ENCODE measurements at places on chromosomes 11 and 22.

DNA sequence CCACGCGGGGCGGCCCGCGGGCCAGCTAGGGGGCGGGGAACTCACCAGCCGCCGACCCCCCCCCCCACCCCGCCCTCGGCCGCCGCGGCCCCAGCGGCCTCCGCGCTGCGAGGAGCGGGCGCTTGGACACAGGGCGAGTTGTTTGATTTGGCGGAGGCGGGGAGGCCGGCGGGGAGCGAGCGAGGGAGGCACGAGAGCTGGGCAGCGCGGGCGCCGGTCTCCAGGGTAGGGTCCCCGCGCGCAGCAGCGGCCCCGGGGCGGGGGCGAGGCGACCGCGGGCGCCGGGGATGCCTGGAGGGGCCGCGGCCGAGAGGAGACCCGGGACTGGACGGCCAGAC, 64.4 kb downstream of the NAV2 start:
- peak; percentile 76 for DNase-seq

DNA sequence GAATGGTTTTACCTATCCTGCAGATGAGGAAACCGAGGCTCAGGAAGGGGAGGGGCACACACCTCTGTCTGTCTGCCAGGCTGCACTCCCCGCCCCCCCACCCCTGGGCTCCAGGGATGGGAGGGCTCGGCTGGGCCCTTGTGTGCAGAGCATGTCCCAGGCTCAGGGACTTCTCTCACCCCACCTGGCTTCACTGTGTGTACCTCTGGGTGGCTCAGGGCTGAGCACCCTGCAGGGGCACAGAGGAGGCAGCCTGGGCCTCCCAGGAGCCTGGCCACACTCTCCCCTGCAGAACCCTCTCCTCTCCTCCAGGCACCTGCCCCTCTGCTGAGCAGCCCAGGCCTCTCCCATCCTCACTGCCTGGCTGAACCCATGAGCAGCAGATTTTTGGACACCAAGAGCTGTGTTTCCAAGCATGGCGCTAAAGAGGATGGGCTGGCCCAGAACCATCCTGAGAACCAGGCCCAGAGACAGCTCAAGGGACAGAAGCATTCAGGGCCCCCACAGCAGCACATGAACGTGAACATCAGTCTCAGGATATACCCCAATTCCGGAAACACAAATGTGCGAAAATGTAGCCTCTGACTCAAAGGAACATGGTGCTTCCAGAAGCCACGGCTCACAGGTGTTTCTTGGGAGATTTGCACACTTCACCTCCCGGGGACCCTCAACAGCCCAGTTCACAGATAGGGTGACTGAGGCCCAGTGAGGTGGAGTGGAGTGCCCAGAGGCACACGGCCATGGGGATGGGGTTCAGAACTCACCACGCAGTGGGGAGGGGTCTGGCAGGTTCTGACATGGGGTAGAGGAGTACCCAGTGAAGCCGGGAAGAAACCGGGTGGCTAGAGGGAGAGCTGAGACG, 10.5 kb downstream of the EMID1 start:
- no peak for DNase-seq

- DNase-seq = no peak
Observed at GRCh38 chr11:36750349-36750748, 152.3 kb upstream of the RAG2 start.

- no peak for DNase-seq
Observed at GRCh38 chr11:30328681-30329080, 5.8 kb downstream of the ARL14EP start.

DNA sequence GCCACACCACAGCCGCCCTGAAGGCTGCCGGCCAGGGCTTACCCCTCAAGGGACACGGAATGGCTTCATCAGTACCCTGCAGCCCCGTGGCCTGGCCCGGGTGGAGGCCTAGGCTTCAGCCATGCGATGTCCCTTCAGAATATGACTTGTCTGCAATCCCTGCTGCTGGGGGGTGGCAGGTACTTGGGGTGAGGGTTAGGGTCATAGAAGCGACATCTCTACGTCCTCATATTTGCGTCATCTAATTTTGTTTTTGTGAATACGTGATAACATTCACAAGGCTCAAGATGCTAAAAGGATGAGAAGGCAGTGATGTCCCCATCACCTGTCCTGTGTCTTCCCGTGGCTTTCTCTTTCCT, 6.4 kb downstream of the CCND1 start:
- no peak for DNase-seq

- no peak for DNase-seq
Observed at GRCh38 chr22:29011240-29012100, 50.2 kb downstream of the C22orf31 start.

DNA sequence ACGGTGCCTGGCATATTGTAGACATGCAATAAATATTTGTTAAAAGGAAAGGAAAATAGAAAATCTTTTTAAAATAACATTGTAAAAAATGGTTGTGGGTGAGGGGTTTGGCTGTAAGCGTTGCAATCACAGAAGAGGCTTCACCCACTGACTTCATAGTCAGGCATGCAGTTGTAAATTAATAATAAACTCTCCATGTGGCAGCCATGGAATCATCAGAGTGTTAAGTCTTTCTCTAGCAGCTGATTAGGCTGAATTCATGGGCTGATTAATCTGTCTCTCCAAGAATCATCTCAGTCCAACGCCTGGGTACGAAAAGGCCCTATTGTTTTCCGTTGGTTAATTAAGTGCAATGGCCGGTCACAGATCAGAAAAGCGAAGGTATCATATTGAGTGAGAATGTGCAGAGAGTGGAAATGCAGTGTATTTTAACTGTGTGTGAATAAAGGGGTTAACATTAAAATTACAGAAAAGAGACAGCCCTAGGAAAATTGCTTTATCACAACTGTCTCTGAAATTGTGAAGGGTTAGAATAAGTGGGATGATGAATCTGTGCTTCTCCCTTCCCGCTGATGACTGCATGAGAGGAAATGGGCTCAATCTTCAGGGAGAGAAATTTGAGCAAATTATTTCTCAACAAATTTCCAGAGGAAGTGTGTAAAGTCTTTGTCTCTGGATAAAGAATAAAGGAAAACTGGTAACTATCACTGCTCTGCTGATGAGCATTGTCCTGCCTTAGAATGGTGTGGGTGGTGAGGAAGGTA, 269.0 kb downstream of the FAM76B start:
- no peak for DNase-seq

DNA sequence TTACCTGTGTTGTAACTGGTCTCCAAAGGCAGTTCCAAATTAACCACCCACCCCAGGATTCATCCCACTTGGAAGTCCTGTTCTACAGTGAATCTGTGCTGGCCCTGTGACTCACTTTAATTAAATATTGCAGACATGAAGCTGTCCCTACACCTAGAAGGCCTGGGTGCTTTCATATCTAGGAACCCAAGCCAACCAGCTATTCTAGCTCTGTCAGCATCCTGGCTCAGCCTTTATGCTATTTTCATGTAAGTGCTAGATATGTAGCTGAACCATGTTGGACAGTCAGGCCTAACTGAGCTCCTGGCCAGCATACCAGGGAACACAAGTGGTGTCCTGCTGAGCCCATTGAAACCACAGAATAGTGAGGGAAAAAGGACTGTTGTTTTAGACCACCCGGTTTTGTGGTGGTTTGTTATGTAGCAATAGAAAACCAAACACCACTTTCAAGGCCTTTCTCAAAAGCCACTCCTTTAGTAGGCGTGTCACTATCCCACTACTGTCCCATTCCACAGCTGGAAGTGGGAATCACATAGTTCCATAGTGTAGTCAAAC, 30.3 kb downstream of the CNTF start:
- no peak for DNase-seq

GRCh38 chr11:57571606-57572005, 4.1 kb upstream of the UBE2L6 start:
- no peak for DNase-seq

DNA sequence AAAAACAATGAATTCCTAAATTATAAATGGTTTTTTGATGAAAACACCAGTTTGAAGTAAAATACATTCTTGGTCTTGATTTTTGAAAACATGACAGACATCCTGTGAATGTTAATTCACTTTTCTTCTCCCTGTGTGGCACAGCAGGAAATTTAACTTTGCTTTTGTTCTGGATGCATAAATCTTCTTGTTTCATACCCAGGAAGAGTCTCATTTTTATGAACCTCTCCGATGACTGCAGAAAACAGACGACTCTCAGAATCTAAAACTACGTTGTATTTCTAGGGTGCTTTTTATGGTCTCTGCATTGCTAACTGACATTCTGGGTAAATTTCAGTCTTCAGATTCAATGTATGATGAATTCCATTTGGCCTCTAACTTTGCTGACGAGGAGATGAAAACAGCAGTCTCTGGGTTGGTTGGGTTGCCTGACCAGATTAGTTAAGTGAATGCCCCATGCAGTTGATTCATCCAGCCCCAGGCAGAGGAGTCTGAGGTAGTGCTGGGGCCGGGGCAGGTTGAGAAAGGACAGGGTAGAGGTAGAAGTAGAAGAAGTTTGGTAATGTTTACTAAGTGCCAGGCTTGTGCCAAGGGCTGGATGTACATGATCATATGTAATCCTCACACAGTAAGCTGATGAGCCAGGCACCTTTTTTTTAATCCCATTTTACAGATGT, 20.1 kb downstream of the TCP11L1 start:
- DNase-seq = no peak

DNA sequence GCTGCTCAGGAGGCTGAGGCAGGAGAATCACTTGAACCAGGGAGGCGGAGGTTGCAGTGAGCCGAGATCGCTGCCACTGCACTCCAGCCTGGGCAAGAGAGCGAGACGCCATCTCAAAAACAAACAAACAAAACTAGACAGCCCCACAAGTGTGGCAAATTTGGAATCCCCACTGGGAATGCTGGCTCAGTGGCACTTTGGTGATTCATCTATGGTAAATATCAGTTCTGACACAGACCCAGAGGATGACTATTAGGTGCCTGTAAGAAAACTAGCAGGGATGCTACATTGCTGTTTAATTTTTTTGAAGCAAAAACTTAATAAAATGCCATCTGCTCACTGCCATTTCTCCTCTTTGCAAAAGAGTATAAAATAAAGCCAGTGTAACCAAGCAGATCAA, 107.9 kb downstream of the NAT10 start:
- no peak for DNase-seq

- peak; percentile 55 for DNase-seq
Observed at GRCh38 chr11:64241491-64242374, 838 bp downstream of the FKBP2 start.

DNA sequence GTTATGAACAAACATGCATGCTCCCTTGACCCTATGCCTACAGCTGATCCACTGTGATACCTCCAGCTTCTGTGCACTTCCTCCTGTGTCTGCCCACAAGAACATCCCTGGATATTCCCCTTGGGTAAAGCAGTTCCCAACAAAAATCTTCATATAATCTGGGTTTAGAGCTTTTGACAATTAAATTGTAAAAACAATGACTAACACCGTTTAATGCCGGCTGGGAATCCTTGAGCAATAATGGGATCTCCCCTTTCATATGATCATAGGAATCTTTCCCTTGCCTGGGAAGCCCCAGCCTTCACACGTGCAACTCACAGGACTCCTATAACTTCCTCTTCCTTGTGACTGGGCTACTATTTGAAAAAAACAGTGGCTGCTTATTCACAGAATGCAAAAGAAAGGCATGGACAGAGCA, 6.3 kb upstream of the ZC3H12C start:
- DNase-seq = no peak

GRCh38 chr11:119717839-119718534, 11.0 kb downstream of the NECTIN1 start:
- no peak for DNase-seq

DNA sequence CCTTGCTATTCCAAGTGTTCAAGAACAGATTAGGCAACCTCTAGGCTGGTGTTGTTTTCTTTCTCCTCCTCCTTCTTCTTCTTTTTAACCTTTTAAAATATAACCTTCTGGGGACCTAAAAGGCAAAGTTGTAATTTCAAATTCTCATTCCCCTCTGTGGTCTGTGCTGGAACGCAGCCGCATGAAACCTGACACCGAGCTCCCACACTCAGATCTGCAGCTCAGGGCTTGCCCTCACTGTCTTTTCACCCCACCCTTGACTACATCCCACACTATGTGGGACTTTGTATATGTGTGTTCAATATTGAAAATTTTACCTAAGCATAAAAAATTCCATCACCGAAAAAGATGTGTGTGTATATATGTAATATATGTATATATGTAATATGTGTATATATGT, 62.0 kb upstream of the ARHGAP42 start:
- no peak for DNase-seq

DNA sequence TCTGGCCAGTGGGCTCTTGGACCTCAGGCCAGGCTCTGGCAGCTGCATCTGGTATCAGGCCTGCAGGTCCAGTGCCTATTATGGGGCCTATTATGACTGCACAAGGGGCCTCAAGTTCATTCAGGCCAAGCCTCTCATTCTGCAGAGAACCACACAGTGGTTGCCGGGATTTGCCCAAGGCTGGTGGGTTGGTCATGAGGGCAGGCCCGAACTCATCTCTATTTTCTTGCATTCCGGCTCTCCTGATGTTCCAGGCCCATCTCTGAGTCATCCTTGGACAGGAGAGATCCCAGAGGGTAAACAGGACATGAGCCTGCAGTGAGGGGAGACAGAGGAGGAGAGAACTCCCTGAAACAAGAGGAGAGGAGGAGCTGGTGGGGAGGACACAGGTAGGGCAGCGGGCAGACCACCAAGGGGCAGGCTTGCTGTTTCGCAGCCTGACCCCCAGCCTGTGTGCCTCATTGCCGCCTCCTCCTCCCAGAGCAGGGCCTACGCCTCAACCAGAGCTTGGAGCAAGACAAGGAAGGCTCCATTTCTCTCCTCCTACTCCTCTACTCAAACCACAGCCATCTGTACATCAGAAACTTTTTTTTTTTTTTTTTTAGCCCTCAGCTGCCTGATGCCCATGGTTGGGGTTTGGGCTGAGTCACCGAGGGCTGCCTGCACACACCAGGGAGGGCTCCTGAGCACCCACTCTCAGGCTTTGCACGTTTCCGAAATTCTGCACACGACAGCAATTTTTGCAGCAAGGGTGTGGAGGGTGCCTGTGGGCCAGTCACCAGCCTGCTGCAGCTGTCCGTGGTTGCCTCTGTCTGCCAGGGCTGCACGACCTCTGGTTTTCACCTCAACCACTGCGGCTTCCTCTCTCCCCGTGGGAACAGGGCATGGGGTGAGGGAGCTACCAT, 12.7 kb upstream of the TREH start:
- DNase-seq = no peak

DNA sequence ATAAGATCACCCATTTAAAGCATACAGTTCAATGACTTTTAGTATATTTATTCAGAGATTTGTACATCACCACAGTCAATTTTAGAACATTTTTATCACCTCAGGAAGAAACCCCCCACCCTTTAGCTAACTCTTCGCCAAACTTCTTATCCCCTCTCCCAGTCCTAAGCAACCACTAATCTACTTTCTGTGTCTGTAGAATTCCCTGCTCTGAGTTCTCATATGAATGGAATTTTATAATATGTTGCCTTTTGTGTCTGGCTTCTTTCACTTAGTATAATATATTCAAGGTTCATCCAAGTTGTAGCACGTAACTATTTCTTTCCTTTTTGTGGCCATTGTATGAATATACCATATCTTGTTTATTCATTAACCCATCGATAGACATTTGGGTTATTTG, 3.6 kb downstream of the ANKRD13D start:
- DNase-seq = no peak

- no peak for DNase-seq
Observed at GRCh38 chr11:114082415-114082748, 22.9 kb downstream of the ZBTB16 start.

All from NCI-H1417 (cell line).